ENCODE measurements at places on chromosomes 3 and 15.

DNA sequence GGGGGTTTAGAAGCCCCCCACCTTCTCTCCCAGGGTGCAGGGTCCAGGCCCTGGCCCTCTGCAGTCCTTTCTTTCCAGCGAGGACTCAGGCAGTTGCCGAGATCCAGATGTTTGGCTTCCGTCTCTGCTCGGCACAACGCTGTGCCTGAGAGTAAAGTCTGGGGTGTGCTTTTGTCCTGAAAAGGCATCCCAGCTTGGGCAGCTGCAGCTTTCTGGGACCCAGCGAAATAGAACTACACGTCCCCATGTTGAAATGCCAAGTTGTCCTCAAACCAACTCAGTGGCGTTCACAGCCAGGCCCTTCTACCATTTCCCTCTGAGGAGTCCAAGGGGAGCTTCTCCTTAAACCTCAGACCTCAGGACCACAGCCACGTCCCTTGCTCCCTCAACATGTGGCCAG is 23.1 kb downstream of the FGD5 start:
- DNase-seq: no peak

GRCh38 chr3:150106740-150107428 is 136.2 kb upstream of the PFN2 start:
- no peak for DNase-seq

DNA sequence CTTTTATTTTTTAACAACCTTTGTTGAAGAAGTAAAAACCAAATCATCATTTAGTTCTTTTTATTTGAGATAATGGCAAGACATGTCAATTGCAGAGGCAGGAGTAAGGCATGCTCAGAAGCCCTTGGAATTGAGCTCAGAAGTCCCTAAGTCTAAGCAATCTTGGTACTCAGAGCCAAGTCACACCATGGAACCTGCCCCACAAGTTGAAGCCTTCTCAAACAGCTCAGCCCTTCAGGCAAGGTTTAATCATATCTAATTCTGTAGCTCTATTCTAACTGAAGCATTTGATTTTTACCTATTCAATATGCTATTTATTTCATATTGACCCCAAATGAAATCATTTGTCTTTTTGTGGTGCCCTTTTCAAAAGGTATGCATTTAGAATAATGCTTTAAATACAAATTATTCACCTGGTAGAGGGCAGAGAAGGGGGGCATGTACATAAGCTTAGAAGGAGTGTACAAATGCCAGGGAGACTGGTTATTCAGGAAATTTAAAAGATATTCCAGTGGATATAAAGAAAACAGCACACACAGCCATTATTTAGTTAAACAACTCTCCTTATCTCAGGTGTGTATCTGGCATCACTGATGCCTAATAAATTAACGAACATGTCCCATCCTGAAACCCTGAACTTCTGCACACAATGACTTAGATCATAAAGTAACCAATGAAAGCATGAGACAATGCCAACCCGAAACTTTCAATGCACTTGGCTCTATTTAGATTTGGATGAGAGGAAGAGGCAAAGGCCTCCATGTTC is 26.2 kb upstream of the TOP2B start:
- DNase-seq: no peak

GRCh38 chr3:148748283-148748682 is 50.6 kb downstream of the AGTR1 start:
- DNase-seq: no peak

DNA sequence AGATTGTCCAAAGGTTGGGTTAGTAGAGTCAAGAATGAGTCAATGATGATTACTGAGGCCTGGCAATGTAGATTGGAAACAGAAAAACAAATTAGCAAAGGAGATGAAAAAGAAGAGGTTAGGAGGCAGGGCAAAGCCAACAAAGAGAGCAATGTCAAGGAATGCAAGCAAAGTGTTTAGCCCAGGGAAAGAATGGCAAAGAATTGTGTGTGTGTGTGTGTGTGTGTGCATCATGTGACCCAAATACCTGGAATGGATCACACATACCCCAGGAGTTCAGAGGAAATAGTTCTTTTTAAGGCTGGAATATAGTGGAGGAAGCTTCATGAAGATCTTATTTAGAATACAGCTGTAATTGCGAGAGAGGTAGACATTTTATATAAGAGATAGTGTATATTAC is 831.7 kb upstream of the ARPP21 start:
- no peak for DNase-seq

DNA sequence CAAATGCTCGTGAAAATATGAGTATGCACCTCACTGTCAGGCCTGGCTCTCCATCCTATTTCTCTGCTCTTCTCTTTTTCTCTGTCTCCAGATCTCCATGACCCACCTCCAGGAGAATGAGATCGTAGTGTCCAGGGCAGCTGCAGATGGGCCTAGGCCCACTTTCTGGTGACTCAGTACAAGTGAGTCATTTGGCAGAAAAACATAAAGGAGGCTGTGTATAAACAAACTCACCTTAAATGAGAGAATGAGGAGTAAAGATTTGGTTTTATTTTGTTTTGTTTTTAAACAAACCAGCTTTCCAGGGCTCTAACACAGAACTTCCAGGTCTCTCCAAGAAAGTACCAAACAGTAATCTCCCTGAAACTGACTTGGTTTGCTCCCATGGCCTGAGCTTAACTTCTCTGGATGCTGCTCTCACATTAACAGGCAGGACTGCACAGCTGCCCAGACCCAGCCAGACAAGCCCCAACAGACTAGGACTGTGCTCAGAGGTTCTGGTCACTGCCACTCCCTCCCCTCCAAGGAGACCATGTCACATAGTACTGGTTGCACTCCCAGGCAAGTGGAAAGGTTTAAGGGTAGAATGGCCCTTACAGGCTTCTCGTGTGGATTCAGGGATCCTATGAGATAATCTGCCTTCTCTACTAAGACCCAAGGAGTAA is 1.5 kb upstream of the HEG1 start:
- no peak for DNase-seq

Measured in dorsolateral prefrontal cortex (tissue), 122 donors.